SK-MEL-5 (cell line): ENCODE measurements at places on chromosomes 7 and 10.

- no peak for DNase-seq
Observed at GRCh38 chr10:109650228-109650627, 273.1 kb downstream of the XPNPEP1 start.

DNA sequence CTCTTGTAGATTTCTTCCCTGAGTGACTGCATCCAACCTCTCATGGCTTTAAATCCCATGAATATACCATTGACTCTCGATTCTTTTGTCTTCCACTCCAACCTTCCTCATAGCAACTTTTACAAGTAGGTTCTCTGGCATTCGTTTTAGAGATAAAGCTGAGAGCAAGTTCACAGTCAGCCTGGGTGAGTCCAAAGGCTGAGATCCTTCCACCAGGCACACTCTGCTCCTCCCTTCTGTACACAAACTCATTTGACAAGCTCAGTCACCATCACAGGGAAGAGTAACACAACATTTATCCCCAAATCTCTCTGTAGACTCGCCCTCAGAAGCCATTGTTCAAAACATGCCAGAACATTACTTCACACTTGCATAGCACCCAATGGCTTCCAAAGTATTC lies 10.9 kb downstream of the CTTNBP2 start:
- DNase-seq = no peak

- DNase-seq = no peak
Observed at GRCh38 chr7:467393-467828, 52.2 kb downstream of the PDGFA start.

DNA sequence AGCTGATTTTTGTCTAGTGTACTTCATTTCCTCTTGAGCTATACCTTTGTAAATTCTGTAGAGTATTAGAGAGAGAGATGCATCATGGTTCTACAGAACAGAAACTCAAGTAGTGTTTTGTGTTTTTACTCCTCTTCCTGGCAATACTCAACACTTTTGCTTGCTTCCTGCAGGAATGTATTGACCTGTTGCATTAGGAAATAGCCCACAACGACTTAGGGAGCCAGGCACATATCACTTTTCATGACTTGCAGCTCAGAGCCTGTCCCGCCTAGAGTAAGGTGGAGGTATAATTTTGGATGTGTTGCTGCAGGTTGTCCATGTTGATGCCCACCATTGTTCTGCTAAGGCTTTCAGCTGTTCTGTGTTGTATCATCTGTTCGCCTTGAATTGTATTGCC lies 216.3 kb downstream of the SDK1 start:
- no peak for DNase-seq

DNA sequence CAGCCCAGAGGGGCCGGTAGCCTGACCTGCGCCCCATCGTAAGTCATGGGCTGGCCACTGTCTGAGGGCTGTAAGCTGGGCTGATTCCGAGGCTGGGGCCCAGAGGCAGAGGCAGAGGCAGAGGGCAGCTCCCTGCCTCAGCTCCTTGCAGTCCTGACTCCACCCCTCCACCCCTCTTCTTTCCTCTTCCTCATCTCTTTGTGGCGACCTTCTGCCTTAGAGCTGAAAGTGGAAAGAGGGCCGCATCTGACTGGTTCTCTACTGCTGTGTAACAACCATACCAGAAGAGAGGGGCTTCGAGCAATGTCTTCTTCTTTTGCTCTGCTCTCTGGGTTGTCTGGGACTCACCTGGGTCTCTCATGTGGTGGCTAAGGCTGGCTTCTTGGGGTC lies 179.1 kb downstream of the RPS24 start:
- DNase-seq = no peak

- no peak for DNase-seq
Observed at GRCh38 chr7:112969946-112970345, 116.7 kb downstream of the GPR85 start.

GRCh38 chr10:31940839-31941653 lies 12.4 kb upstream of the ARHGAP12 start:
- DNase-seq = peak; percentile 94

GRCh38 chr7:18288322-18289037 lies 207.1 kb upstream of the HDAC9 start:
- DNase-seq = no peak

- DNase-seq = peak; percentile 59
Observed at GRCh38 chr10:130160775-130161174, 24.6 kb downstream of the GLRX3 start.

DNA sequence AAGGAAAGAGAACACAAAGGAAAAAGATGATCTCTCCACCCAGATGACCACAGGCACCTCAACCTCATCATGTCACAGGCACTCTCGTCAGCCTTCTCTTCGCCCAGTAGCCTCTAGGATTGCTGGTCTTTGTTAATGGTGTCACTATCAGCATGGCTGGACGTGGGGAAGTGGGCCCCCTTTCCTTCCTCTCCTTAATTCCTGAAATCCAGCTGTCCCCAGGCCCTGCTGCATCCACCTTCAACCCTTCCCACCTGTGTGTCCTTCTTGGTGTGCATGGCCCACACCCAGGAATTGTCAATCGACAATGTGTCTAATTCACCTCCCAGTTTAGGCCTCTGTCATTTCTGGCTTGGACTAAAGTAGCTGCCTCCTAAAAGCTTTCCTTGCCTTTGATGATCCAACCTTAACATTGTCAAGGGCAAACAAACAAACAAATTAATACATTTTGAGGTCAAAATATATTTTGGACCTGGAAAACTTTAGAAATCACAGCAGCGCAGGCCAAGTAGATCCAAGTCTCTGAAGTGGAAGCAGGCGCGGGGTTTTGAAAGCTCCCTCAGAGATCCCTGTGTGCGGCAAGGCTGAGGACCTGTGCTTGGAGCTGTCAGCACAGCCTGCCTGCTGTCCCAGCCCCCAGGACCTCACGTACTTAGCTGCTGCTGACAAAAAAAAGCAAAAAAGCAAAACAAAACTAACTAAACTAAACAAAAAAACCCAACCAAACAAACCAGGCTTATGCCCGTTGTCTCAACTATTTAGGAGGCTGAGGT lies 193.3 kb upstream of the LYZL2 start:
- DNase-seq = no peak

GRCh38 chr10:118729641-118730258 lies 25.0 kb downstream of the CACUL1 start:
- no peak for DNase-seq

GRCh38 chr10:101031796-101032636 lies 982 bp downstream of the SFXN3 start:
- peak; percentile 48 for DNase-seq

DNA sequence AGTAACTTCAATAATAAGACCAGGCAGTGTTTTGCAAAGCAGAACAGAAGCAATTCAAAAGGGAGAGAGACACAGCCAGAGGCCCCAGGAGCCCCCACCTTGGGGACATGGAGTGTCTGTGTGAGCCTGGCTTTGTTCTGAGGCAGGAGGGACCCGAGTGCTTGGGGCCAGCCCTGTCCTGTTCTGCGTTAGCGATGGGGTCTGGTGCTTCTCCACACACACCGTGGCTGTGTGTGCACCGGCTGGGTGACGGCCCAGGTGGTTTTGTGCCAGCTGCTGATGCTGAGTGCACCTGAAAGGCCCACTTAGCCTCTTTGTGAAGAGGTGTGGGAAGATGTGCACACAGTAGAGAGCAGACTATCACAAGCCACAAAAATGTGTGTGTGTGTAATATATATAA lies 468.9 kb downstream of the DNAJB6 start:
- no peak for DNase-seq

GRCh38 chr7:99447943-99448342 lies 9.2 kb downstream of the CPSF4 start:
- peak; percentile 75 for DNase-seq

- no peak for DNase-seq
Observed at GRCh38 chr7:96061844-96062243, 260.1 kb downstream of the SLC25A13 start.

- peak; percentile 62 for DNase-seq
Observed at GRCh38 chr7:518630-519483, 789 bp downstream of the PDGFA start.

GRCh38 chr10:102795453-102796406 lies 41.5 kb downstream of the CYP17A1 start:
- DNase-seq = no peak

DNA sequence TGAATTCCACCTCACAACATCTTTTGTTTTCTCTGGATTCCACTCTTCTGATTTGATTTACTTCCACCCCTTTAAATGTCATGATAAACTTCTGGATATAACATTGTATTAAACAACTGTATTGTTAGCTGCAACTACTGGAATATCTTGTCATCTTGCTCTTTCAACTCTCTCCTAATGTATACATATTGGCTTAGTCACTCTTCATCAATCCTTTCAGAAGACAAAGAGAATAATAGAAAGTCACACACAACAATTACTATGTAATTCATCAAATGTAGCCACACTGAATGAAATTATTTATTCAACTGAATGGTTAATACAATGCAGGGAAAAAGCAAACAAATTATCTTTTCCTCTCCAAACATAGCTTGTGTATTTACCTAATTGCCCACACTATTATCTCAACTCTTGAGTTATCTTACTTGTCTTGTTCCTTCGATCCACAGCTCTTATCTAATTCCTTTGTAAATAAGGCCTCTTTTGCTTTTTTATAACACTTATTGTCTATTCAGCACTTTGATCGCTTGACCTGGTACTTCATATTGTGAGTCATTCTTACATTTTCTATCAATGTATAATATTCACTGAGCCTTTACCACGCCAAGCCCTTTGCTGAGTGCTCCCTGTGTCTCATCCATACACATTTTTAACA lies 16.7 kb downstream of the SEMA3A start:
- DNase-seq = no peak

DNA sequence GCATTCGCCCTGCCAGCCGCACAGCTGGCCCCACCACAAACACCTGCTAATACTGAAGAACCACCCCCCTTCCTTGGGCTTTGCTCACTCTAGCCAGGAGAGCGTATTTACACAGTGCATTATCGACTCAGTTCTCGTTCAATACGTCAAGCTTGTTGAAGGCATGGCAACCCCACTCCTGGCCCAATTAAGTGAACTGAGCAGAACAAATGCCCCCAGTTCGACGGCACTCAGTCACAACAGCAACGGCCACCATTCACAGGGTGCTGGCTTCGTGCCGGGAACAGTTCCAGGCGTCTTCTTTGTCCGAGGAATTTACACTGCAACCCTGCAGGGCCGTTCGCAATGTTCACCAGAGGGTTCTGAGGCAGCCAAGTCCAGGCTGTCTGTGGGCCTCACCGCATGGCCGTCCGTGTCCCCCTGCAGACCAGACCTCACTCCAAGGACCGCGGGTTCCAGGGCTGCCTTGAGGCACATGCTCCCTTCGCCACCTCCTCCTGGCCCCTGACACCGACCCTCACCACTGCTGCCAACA lies 175.3 kb downstream of the DIP2C start:
- DNase-seq = no peak
